ENCODE measurements at places on chromosomes 1 and 21.

GRCh38 chr1:234928642-234929041 is 200.0 kb downstream of the TOMM20 start:
- DNase-seq, result no peak

GRCh38 chr21:44943686-44944550 is 4.1 kb downstream of the SLX9 start:
- no peak for DNase-seq

- no peak for DNase-seq
Measured at GRCh38 chr1:62621907-62622306, 24.6 kb downstream of the ANGPTL3 start.

DNA sequence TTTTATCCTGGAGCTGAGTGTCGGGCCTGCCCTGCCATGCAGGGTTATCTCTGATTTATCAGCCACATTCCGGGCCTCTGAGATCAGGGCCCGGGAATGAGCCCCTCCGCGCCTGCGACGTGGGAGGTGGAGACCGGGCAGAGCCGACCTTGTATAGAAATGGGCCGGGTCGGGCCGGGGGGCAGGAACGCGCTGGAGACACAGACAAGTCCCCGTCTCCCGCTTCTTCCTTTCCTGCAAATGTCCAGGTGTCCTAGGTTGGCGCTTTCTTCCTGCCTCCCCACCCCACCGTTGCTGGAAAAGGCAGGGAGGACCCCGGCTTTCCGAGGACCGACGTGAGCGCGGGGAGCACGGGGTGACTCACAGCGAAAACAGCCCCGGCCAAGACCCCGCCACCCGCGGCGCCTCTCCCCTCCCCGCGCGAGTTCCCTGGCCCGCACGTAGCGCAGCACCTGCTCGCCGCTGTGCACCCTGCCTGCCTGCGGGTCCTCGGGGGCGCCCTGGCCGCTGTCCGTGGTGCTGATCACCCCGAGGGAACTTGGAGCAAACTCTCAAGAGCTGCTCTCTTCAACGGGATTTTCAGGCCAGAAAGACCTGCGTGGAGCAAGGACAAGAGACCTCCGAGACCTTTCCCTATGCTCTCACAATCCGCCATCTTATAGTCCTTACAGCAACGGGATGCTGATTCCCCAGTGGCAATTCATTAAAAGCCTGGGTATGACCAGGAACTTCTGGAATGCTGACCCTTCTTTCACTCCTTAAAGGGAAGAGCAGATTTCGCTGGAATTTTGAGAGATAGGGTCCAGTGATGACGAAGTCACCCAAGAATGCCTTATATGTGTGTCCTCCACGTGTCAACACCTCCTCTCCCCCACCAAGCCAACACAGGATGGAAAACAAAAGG is 475 bp upstream of the NPPB start:
- DNase-seq, result peak; percentile 44

DNA sequence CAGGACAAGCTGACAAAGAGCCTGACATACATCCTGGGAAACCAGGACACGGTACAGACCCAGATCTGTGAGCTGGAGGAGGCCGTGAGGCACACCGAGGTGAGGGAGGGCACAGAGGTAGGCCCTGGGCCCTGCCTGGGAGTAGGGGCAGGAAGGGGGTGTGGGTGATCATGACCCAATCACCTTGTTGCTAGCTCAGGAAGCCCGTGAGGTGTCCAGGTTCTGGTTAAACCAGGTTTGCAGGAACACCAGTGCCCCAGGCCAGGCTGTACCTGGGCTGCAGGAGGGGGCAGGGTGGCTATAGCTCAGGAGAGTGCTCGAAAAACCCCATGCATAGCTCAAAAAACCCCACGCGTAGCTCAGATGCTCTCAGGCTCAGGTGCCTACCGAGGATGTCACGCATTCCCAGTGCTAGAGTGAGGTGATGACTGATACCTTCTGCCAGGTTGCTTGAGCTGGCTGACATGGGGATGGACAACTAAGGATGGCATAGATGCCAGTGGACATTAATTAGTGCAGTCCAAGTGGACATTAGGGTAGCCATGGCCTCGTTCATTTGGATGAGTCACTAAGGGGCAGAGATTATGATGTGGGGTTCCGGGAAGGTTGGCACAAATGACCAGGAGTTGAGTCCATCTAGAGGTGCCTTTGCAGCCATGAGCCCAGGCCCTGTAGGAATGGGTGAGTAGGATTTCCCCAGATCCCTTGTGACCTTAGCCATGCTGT is 3.7 kb downstream of the TRIM46 start:
- DNase-seq, result no peak

- no peak for DNase-seq
Measured at GRCh38 chr1:35001743-35002142, 16.6 kb upstream of the TMEM35B start.

GRCh38 chr1:52944566-52944965 is 17.5 kb downstream of the SCP2 start:
- DNase-seq, result no peak

DNA sequence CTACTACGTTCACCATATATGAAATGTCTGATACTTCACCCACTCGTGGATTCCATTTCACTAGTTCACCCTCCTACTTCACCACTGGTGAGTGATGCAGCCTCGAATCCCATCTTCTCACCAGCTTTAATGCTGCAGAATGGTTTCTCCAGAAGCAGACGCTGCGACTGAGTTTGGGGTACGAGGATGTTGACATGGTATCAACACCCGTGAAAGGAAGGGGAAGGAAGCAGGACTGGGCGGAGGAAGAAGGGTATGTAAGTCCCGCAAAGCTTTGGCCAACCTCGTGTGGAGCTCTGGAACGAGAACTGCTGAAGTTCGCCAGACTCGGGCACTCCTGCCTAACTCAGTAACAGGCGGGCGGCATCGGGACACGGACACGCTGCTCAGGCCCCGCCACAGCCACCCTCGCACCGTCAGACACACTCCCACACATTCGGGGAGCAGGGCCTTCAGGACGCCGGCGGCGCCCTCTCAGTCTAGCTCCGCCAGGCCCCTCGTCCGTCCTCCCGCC is 833 bp upstream of the DIP2A start:
- no peak for DNase-seq

DNA sequence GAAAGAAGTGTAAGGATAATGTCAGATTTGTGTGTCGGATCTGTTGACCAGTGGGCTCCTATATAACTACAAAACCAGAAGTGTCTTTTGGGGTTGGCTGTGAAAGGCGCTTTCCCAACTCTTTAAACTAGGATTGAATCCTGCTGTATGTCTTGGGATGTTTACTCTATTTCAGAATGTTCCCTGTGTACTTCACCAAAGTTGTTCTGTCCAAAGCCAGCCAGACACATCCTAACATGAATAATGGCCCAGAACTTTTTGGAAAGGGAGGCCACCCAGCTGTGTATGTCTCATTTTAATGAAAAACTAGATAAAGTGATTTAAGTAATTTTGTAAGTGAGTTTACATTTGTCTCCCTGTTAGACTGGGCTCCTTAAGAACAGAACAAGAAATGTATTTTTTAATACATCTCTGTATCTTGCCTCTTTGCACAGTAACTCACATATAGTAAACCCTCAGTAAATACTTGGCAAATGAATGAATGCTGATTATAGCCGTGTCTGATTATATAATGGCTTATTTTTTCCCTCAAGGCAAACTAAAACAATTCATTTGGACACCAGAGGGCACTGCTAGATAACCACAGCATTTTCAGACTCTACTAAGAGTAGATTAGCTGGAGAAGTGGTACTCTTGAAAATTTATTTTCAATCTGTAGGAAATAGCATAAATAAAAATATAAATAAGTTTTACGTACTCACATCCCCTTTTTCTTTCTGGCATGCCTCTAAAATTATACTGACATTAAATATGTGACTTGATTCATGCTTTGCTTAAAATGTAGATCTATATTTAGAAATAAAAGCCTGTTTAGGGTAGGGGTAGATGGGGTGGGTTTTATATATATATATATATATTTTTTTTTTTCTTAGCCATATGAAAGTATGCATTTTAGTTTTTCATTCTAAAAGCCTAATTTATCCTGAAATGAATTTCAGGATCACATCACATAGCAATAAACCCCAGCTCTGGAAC is 23.8 kb downstream of the TSEN15 start:
- no peak for DNase-seq

DNA sequence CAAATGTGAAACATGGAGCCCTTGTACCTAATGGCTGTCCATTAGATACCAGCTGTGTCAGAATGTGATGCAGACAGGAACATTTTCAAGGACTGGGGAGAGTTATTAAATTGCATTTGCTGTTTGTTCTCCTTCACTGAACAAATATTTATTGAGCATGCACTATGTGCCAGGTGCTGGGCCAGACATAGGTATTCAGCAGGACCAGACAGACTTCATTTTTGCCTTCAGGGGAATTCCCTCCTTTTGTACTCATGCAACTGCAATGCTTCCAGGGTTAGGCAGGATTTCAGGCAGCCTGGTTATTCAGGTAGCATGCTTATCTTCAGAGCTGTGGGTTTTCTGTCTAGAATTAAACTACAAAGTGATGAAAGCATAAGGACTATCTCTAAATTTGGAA is 64.2 kb upstream of the SMYD2 start:
- no peak for DNase-seq

GRCh38 chr1:179529482-179530195 is 46.1 kb downstream of the NPHS2 start:
- no peak for DNase-seq

- DNase-seq, result no peak
Measured at GRCh38 chr1:114117654-114118053, 36.0 kb downstream of the SYT6 start.

GRCh38 chr21:40057331-40057730 is 190.1 kb downstream of the PCP4 start:
- no peak for DNase-seq

- no peak for DNase-seq
Measured at GRCh38 chr1:94022471-94023189, 98.3 kb downstream of the ABCA4 start.

DNA sequence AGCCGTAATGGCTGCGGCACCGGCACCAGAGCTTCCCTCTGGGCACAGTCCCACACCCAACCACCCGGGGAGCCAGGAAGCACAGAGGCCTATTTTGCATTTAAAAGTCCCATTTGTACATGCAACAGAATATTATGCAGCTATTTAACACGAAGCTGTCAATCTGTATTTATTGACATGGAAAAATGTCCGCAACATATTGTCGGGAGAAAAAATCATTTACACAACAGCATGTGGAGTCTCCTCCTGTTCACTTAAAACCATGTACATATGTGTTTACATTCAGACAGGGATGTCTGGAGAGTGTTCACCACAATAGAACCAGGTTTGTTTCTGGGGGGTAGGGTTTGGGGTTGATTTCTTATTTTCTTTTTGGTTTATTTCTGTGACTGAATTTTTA is 63.4 kb upstream of the GRIK3 start:
- DNase-seq, result no peak

GRCh38 chr1:59291561-59291960 is 5.3 kb upstream of the FGGY start:
- no peak for DNase-seq

DNA sequence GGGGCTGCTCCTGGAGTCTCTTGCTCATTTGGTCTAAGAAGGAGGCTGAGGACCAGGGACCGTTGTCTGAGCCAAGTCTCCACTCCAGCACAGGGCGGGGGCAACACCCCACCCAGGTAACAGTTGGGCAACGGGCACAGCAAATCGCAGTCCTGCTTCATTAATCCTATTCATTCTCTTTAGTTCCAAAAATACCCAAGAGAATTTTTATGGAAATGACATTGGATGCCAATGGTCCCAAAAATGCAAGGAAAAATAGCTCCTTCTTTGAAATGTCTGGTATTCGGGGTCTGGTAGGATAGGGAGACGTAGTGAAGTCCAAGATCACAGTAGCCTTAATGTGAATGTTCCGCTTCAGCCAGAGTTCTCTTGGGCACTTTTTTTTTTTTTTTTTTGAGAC is 74.0 kb downstream of the ATP5PO start:
- no peak for DNase-seq

DNA sequence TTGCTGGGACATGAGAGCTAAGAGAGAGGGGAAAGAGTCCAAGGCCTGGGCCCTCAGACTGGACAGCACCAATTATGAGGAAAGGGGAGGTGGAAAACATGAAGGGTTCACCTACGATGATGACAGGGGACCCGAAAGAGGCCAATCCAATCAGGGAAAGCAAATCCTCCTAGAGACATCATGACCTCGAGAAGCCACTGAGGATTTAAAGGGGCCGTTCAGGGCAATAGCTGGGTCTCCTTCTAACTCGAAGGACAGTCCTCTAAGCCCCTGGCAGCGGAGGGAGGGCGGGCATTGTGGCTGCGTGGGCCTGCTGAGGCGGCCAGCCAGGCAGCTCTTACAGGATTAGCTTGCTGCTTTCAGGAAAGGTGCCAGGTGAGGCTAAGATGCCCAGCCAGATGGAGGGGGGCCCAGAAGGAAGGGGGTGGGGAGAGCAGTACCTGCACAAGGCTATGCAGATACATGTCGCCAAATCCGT is 7.4 kb downstream of the MEF2D start:
- no peak for DNase-seq

- no peak for DNase-seq
Measured at GRCh38 chr1:61270761-61271411, 188.5 kb downstream of the NFIA start.

DNA sequence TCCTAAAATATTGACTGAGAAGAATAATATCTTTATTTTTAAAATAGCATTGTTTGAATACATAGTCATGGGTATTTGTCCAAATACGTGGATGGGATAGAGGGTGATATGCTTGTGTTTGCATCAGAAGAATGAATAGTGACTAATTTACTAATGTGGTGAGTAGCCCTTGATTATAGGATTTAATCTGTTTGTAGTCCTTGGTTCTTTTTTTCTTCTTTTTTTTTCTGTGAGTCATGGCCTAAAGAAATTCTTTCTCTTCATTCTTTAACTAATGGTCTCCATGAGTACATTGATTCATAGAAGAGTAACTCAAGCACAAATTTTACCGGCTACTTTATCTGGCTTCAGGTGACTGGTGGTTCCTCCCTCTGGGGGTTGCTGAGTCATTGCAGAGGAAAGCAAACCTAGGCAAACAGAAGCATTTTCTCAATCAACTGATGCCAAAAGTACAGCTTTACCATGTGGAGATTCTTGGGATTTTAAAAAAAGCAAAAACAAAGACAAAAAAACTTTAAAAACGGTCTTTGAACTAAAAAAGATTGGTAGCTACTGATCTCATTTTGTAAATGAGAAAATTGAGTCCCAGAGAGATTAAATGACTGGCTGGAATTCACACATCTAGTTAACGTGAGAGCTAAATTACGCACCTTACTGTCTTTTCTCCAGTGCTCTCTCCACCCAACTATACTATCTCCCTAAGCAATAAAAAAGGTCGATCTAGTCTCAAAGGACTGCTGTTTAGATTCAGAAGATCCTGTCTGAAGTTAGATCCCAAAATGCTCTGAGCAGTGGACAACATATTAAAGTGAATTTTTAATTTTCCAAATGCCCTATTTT is 40.5 kb downstream of the AK5 start:
- DNase-seq, result no peak

- DNase-seq, result no peak
Measured at GRCh38 chr21:45632637-45633251, 10.8 kb upstream of the PCBP3 start.

- DNase-seq, result no peak
Measured at GRCh38 chr1:36352125-36352909, 28.9 kb upstream of the EVA1B start.

GRCh38 chr1:214901718-214902117 is 180.8 kb upstream of the KCNK2 start:
- DNase-seq, result no peak

- no peak for DNase-seq
Measured at GRCh38 chr1:60765204-60765603, 317.2 kb upstream of the NFIA start.

- no peak for DNase-seq
Measured at GRCh38 chr1:46812065-46812963, 13.5 kb downstream of the CYP4B1 start.

GRCh38 chr21:29413683-29414082 is 115.0 kb downstream of the BACH1 start:
- no peak for DNase-seq
